Activated T-helper 9 cell treated with anti-CD3 and anti-CD28 coated beads, Interleukin-2, amount 50 U/mL, for 16 hours (primary cell): ENCODE measurements at places on chromosomes 13 and 19.

- DNase-seq = no peak
Observed at GRCh38 chr19:23769691-23770468, 11.2 kb upstream of the ZNF681 start.

DNA sequence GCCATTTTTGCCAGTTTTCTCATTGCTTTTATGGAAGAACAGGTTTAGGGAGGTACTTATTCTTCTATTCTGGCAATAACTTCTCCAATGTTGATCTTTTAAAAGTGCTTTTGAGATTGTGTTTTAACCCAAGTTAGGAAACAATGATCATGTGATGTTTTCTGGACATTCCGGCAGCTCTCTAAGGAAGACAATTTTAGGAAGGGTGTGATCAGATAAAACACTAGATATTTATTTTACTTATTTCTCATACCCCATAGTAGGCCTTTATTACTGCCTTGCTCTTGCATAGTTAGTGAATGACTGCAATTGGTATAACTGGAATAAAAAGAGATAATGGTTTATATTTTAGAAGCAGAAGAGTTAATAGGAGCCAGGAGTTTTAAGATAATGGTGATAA lies 68.4 kb upstream of the SPATA13 start:
- no peak for DNase-seq

DNA sequence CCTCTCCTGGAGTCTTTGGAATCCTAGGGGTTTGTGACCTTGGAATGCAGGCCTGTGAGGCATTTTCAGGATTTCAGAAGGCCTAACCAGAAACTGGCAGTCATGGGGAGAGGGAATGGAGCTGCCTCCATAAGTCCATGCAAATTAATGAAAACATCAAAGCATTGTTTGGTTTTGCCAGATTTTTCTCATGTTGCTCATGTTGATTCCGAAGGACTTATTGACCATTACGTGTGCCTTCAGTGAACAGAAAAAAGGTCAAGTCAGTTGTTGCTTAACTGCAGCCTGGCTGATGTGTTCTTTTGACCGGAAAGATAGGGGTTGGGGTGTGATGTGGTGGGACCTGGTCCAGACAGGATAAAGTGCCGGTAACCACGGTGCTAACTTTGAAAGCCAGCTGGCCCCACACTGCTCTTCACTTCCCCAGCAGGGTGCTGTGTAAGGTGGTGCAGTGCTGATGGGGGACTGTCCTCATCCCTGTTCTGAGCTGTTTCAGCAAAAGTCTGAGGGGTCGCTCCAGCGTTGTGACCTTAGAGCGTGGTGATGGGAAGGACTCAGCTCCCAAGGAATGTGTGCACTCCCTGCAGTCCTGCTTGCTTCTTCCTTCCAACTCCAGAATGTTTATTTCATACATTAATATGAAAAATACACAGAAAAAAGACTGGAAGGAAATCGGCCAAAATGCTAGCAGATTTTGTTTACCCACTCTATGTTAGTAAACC lies 3.5 kb downstream of the RNF113B start:
- DNase-seq = no peak

DNA sequence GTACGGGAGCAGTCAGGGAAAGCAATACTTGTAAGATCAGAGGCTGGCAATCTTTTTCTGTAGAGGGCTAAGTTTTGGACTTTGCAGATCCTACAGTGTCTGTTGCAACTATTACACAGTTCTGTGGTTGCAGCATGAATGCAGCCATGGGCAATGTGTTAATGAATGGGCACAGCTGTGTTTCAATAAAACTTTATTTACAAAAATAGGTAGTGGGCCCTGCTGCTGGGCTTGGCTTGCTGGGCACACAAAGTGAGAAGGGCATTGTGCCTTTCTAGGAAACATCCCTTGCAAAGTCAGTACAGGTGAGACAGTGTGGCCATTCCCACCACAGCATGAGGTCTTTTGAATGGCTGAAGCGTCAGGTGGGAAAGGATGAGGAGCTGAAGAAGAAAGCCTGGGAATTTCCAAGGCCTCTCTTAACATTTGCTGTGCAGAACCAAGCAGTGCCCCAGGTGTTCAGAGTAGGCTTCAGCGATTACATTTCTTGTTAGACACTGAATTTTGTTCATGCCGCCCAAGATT lies 9.1 kb downstream of the KL start:
- DNase-seq = no peak
